ENCODE measurements at places on chromosomes 2 and 18.

- no peak for DNase-seq
These were observed 233.1 kb downstream of the HAUS1 start for GRCh38 chr18:46337271-46337670.

DNA sequence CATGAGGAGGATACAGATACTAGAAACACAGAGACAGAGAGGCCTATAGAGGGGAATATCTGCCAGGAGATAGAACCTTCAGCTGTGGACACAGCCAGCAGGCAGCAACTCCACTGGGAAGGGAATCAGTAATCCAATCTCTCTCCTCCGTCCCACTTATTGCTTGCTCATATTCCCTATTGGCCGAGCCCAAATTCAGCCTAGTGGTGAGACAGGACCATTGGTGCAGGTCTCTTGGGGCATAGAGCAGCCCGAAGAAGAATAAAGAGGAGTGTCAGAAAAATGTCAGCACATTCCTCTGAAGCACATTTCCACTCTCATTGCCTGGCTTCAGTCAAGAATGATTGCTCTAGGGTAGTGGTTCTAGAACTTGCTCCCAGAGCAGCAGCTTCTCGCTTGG is 1091.5 kb upstream of the GYPC start:
- no peak for DNase-seq

DNA sequence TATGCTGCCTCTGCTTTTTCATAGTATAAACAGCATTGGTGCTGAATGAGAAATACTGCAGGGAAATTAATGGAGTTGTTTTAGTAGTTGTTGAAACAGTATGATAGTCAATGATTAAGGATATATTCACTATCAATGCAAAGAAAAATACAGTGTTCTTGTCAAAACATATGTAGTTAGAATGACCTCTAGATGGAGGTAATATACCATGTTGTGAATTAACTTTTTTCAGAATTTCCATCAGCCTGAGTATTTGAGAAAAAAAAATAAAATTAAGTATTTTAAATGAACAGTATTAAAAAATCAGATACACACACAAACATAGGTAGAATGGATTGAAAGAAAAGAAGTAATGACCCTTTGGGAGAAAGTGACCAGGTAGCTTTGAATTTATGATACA is 59.5 kb downstream of the RMDN2 start:
- peak; percentile 43 for DNase-seq

DNA sequence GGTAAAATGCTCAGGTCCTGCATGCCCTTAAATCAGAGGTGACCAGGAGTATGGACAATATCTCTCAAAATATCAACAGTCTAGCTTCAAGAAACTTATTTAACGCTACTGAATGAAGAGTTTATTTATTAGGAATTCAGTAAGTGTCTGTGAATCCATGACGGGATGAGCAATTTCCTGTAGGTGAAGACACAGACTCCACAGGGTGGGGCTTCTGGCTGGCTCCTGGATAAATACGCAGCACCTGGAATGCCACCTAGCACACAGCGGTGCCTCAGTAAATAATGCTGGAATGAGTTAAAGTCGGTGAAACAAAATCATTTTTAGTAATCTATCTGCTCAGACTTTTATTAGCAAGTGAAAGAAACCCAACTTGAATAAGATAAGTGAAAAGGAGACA is 29.4 kb upstream of the MBP start:
- DNase-seq: no peak

- DNase-seq: no peak
These were observed 18.0 kb upstream of the YWHAQ start for GRCh38 chr2:9648821-9649220.

GRCh38 chr2:184402381-184402780 is 195.9 kb upstream of the ZNF804A start:
- DNase-seq: no peak
